Thoracic aorta (tissue), 2 donors: ENCODE measurements at places on chromosomes 16 and 17.

GRCh38 chr17:77528516-77529327 is 388.0 kb downstream of the SEC14L1 start:
- no peak for DNase-seq

DNA sequence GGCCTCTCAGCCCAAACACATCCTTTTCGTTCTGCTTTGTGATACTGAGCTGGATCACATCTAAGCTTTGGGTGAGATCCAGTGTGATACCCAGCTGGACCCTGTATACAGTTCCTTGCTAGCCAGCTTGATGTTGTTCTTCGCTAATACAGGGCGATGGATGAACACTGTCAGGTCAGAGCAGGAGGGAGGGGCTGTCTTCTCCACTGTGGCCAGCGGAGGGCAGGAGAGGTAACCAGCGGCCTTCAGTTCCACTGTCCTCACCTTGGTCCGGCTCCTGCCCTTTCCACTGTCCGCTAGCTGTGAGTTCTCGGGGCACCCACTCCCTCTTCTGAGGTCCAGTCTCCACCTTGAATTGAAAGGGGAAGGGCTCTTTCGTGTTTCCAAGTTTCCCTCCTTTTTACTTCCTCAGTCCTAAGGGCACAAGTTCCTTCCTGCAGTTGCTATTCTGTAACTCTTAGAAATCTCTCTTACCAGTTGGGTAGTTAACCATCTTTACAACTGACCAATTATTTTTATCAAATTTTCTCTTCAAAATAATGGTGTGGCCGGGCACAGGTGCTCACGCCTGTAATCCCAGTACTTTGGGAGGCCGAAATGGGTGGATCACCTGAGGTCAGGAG is 3.0 kb upstream of the ZNF213 start:
- no peak for DNase-seq

DNA sequence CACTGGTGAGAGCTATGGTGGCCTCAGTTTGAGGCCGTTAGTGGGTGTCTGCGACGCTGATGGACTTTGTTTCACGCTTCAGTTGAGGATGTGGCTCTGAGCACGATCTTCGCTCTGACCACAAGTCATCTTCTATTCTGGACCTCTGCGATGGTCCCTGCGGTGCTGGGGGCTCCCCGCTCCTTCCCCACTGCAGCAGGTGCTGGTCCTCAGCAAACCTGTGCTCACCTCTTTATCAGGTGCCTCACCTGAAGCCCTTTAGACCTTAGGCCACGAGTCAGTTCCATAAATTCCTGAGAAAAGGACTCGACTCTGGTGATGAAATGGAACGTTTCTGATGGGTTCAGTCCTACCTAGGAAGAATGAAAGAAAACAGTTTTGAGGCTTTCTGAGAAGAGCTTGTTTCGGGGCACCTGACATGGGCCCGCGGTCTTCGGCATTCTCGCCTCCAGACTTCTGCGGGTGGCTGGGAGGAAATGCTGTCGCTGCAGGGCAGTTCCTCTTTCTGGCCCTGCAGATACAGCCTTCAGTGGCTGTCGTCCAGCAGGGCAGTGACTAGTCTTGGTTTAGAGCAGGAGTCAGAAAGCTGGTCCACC is 4.7 kb downstream of the KCTD5 start:
- no peak for DNase-seq

- DNase-seq = no peak
Observed at GRCh38 chr17:81035521-81036196, 708 bp downstream of the BAIAP2 start.

DNA sequence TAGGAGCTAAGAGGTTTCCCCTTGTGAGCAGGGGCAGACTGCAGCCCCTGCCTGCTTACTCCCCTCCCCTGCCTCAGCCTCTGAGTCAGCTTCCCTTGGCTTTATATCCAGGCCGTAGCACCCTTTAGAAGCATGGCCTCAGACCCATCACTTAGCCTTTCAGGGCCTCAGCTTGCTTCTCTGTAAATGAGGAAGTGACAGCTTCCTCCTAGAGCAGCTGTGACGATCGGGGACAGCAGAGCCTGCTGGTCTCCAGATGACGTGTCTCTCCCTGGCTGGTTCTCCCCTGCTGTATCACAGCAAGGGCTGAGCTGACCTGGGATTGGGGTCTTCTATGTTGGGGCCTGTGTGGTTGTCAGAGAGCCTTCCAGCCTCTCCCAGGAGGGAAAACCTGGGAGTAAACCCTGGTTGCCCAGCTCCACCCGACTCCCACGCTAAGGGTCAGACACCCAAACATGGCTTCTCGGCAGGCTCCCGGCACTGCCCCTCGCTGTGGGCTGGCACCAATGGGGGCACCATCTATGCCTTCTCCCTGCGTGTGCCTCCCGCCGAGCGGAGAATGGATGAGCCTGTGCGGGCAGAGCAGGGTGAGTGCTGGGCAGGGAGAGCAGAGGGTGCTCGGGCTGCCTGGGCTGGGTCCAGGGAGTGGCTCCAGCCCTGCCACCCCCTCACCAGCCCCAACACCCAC is 16.3 kb upstream of the MYO15B start:
- DNase-seq = no peak

DNA sequence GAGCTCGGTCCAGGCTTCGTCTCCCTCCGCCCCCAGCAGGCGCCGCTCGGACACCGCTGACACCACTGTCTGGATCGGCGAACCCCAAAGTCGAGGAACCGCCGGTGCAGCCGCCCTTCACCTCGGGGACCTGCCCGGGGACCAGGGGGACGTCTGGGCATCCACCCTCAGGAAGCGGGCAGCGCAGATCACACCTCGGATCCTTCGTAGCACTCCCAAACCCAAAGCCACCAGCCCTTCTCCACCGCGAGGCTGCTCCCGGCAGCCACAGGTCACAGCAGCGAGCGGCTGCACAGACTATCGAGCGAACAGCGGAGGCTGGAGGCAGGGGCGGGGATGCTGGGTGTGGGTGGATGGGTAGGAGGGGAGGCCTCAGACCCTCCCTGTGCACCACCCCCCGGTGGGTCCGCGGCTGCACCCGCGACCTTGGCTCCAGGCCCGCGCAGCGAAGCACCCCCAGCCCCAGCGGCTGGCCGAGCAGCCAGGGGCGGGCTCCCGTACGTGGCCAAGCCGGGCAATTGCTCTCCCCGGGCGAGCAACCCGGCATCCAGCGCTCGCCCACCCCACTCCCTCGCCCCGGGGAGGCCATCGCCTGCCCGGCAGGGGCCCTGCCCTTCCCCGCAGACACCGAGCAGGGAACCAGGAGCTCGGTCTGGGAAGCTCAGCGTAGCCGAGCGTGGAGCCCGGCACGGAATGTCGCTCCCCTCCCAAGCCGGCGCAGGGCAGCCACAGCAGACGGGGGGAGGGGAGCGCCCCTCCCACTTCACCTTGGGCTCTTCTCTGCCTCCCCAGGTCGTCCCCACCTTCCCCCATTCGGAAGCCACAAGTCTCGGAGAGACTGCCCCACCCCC is 1.0 kb downstream of the SDK2 start:
- DNase-seq = no peak

DNA sequence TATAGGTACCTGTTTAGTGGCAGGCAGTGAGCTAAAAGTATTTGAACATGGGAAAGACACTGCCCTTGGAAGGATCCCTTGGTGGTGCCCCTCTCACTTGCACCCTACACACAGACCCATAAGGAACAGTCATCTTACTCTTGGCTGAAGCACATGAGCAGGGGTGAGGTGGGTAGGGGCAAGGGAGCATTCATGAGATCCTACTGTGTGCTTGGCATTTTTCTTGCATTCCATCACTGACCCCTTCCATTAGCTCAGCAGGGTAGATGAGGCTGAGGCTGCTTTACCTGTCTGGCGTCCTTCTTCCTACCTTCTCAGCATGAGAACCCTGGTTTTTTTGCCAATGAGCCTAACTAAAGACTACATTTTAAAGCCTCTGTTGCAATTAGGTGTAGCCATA is 48.3 kb downstream of the CCT6B start:
- DNase-seq = no peak

DNA sequence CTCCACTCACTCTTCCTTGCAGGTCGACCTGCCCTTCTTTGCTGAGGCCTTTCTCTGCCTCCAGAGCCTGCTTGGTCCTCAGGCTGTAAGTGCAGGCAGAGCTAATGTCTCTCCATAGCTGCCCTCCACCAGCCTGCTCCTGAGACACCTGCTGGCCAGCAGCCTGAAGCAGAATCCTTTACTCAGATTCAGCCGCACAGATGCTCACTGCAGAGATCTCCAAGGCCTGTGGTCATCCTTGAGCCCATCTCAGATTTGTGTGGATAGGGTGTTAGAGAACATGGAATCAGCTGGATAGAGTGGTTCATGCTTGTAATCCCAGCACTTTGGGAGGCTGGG is 11.5 kb downstream of the DEXI start:
- DNase-seq = no peak

DNA sequence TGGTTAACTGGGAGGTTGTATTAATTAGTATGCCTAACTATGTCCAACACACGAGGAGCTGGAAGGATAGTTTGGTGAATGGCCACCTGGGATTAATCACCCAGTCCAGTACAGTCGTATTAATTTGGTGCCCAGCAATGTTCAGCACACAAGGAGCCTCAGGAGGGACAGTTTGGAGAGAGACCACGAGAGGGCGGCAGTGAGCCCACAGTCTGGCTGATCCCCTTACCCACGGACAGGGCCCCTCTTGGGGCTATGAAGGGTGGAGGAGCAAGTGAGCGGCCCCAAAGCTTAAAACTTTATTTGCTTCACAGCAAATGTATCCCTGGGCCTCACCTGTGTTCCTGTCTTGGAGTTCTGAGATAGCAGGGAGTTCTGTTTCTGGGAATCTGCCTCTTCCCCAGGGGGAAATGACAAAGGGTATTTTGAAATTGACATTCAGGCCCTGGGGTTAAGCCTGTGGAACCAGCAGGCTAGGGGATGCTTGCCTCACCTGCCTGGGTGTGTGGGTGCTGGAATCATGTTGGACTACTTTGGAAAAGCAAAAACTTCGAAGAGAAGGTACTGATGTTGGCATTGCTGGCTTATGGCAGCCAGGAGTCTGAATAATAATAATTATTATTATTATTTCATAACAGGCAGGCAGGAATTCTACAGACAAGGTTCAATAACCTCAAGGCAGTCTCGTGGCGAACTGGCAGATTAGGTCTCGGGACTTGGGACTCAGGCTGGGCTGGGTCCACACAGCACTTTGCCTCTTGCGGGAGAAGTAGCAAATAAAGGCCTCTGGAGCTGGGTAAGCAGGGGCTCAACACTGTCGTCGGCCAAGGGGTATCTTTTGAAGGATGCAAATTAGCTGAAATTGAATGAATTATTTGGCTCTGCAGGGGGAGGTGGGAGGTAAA is 227.6 kb upstream of the ASIC2 start:
- DNase-seq = no peak

DNA sequence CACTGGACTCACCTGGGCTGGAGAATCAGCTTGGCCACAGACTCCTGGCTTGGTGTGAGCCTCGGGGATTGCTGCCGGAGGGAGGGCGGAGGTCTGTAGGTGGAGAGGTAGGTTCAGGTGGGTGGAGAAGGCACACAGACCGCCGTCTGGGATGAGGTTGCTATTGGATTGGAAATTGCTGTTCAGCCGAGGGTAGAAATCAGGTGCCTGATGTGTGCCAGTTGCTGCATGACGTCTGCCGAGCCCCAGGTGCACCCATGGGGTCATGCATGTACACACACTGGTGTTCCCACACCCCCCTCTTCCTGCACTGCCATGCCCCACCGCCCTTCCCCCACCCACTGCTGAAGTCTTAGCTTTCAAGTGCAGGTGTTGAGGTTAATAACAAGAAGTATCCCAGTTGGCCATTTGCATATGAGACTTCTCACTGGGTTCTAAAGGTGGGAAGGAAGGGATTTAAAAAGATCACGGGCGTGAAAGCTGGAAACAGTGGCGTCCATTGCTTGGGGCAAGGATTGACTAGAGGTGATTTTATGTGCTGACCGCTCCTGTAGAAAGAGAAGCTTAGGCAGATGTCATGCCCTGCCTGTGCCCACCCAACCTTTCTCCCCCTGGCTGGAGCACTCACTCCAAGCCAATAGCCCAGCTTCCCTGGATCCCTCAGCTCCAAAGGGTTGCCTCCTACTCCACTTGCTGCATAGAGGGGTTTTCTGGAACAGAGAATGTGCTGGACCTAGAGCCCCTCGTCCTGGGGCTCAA is 193.6 kb downstream of the CCDC182 start:
- no peak for DNase-seq

GRCh38 chr17:57553526-57553925 is 191.6 kb downstream of the CCDC182 start:
- no peak for DNase-seq

DNA sequence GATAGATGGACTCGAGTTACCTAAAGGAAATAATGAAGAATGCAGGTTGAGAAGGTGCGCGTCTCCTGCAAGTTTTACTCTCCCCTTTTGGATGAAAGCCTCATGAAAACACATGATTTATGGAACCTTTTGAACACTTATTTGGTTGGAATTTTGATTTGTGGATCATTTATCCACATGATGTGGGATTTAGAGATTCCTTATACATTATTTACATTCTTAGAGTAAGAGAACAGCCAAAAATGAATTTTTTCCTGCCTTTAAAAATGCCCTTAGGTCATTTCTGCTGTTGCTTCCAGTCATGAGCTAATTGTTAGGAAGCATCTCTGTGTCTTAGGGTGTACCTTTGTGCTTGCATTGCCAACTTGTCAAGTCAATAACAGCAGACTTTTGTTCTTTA is 99.9 kb downstream of the RPTOR start:
- DNase-seq = no peak

DNA sequence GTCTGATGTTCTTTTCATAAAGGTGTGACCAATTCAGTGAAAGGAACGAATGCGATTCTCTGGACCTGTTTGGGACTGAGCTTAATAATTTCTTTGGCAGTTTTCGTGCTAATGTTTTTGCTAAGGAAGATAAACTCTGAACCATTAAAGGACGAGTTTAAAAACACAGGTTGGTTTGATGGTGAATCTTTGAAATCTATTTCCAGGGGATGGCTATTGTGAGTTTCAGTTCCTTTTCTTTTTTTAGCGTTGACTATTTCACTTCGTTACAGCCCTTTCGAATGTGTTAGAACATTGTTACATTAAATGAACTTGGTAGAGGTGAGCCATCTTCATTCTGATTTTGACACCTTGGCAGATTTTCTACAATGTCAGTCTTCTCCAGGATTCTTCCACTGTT is 1.2 kb downstream of the TNFRSF17 start:
- no peak for DNase-seq

DNA sequence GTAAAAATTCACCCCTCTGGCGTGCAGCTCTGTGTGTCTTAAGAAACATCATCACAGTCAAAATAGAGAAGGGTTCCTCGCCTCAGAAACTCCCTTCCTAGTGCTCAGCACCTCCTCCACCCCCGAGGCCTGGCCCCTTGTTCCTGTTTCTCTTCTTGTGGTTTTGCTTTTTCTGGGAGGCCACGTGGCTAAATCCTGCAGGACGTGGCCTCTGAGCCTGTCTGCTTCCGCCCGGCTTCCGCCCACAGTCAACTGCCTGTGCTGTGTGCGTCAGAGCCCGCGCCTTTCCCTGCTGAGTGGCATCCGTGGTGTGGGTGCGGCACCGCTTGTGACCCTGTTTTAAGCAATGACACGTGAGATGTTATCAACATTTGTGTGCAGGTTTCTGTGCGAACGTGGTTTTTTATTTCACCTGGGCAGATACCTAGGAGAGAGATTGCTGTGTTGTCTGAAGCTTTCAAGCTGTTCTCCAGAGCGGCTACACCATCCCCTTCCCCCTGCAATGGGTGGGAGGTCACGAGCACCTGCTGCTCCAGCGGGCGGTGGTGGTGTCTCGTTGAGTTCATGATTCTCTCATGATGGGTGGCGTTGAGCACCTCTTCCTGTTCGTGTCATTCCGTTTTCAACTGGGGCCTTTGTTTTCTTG is 21.7 kb downstream of the ACSF3 start:
- DNase-seq = no peak
